ENCODE measurements at places on chromosomes 16 and 17.

DNA sequence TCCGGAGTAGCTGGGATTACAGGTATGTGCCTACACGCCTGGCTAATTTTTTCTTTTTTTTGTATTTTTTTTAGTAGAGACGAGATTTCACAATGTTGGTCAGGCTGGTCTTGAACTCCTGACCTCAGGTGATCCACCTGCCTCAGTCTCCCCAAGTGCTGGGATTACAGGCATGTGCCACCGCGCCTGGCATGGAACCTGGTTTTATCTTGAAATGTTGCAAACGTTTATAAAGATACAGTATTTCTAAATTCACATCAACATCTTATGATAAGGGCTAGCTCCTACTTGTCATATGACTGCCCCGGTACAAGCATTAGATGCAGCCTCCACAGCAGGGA lies 1.5 kb upstream of the IST1 start:
- DNase-seq: no peak

DNA sequence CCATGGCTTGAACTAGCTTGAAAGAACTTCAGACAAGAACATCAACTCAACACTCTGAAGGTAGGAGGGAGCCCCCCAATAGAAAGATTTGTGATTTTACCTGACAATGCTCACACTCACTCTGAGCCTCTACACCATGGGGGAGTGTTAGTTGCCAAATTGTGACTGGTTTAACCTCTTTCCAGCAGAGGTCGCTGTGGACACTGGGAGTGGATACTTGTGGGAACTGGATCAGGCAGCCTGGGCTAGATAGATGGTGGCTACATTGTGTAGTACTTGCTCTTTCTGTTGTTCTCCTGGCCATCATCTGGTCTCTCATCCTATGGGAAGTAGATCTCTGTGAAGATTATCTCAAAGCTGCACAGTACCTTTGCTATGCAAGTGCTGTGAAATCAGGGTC lies 2.9 kb downstream of the SMPD3 start:
- no peak for DNase-seq

DNA sequence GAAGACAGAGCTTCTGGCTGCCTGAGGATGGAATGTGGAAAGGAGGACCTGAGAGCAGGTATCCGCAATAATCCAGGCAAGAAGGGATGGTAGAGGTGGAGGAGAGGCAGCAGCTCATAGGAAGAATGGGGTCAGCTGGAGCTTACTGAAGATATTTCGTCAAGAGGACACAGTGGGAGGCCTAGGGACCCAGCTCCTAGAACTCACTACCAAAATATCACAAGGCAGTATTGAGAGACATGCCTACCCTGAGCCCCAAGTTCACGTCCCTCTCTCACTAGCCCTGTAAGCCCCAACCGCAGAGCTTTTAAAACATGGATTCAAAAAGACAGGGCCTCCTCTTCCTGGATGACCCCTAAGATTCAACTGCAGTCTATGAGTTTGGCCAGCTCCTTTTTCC lies 14.2 kb upstream of the CCL8 start:
- no peak for DNase-seq

- DNase-seq: no peak
Observed at GRCh38 chr16:89078172-89078571, 15.5 kb upstream of the ACSF3 start.

DNA sequence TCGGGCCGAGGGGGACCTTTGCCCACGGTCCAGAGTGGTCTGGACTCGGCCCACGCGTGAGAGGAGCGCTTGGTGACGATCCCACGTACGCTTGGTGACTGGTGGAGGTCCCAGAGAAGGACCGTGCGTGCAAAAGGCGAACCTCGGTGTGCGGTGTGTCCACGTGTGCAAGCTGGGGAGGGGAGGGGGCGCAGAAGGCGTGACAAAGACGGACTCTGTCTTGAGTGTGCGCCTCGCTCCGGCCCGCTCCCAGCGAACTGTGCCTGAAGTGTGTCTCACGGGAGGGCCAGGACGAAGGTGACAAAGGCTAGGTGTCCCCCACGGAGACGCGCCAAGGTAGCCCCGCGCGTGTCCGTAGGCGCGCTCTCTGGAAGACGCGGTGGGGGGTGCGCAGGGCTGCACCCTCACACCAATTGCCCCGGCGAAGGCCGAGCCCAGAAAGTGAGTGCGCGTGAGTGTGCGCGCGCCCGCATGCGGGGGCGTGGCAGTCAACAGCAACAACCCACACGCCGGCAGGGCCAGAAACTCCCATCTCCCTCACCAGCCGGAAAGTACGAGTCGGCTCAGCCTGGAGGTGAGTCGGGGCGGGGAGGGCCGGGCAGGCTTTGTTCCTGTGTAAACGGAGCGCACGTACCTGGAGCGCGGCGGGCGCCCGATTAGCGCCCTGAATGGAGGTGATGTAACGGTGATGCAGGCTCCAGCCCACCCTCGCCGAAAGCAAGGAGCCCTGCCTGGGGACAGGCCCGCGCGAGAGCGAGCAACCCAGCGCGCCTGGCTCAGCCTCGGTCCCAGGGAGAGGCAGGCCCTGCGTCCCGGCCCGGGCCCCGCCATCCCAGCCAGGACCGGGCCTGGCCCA lies at the start of gene GPRC5C:
TSS of gene GPRC5C (plus strand) at position 521 of the 856 bp plus-strand sequence. CDS start 7,689 bp downstream, outside the sequence.
- DNase-seq: peak; percentile 88

GRCh38 chr17:63479495-63480184 lies 2.8 kb downstream of the ACE start:
- no peak for DNase-seq

DNA sequence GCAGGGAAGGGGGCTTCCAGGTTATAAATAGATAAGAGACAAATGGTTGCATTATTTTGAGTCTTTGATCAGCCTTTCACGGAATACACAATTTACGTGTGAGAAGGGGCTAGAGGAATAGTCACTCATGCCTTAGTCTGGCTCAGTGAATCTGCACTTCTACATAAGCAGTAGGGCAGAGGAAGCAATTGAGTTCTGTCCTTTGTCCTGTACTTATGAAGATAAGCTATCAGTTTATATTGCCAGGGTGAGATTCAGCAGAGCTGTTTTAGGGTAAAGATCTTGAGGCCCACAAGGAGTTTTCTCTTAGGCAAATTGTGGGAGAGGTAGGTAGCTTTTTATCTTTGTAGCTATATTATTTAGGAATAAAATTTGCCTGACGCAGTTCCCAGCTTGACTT lies 33.3 kb downstream of the TOM1L1 start:
- no peak for DNase-seq

- DNase-seq: no peak
Observed at GRCh38 chr17:80497726-80498241, 21.4 kb upstream of the NPTX1 start.

DNA sequence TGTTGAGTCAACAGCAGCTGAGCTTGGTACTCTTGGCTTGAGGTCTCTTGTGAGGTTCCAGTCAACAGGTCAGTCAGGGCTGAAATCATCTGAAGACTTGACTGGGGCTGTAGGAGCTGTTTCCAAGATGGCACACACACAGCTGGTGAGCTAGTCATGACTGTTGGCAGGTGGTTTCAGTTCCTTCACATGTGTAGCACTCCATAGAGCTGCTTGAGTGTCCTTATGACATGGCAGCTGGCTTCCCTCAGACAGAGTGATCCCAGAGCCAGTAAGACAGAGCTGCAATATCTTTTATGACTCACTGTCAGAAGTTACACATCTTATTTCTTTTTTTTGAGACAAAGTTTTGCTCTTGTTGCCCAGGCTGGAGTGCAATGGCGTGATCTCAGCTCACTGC lies 19.5 kb upstream of the GAS7 start:
- DNase-seq: no peak

GRCh38 chr17:78384479-78385175 lies 6.2 kb downstream of the PGS1 start:
- no peak for DNase-seq

GRCh38 chr17:80349751-80350150 lies 65.2 kb upstream of the ENDOV start:
- DNase-seq: no peak

DNA sequence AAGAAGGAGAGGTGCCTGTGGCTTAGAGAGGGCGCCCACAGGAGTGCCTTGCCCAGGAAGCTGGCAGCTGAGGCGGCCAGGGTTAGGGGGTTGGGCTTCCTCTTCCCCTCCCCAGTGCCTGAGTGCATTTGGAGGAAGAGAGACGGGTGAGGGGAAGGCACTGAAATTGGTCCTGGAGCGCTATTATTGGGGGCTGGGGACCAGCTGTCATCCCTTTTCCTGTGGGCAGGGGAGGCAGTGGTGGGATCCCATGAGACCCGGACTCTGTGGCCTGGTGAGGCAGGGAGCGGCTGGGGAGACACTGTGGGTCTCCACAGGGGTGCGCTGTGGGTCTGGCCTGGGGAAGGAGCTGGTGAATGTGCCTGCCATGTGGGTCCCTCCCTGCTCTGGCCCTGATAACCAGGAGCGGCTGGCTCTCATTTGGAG lies 259.7 kb downstream of the SEC14L1 start:
- no peak for DNase-seq

DNA sequence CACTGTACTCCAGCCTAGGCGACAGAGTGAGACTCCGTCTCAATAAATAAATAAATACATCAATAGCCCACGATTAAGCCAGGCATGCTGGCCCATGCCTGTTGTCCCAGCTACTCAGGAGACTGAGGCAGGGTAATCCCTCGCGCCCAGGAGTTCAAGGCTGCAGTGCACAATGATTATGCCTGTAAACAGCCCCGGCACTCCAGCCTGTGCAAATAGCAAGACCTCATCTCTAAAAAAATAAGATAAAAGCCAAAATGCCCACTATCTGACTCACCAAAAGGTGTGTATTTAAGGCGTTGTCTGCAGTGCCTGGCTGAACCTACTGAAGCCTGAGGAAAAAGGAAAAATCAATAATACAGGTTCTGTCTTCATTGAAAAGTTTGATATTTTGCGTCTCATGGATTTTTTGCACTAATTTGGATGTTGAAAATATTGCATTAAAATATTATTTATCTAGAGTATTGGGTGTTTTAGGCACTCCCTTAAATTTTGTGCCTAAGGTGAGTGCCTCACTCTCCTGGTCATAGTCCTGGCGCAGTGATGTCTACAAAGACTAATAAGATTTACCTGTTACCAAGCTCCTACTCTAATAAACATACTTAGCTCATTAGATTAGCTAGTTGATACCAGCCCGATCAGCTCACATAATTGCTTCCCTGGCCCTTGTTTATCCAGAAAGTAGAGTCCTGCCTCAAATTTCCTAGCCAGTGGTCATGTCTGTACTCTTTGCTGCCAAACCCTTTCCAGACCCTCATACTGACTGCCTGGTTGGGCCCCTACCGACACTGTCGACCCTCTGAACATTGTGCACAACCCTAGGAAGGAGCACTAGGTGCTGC lies 24.7 kb upstream of the TOB1 start:
- no peak for DNase-seq

- DNase-seq: no peak
Observed at GRCh38 chr17:48577330-48577945, 712 bp downstream of the HOXB4 start.

DNA sequence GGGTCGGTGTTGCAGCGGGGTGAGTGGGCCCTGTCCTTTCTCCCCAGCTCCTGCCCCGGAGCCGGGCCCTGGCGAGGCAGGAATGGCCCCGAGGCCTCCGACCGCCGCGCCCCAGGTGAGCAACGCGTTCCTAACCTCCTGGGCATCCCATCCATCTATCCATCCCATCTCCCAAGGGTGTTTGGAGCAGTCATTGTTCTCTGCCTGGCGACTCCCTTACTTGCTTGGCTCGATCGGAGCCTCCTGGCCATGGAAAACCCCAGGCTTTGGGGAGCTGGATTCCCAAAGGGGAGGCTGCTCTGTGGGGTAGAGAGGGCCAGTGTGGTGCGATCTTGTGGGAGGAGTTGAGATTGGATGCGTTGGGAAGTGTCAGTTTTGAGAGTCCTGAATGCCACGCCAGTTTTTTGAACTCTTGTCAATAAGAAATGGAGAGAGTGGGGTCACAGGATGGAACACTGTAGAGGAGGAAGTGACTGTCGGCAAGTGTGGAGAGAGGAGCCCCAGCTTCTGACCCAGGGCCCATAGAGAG lies 684 bp downstream of the ZFP90 start:
- DNase-seq: peak; percentile 29

DNA sequence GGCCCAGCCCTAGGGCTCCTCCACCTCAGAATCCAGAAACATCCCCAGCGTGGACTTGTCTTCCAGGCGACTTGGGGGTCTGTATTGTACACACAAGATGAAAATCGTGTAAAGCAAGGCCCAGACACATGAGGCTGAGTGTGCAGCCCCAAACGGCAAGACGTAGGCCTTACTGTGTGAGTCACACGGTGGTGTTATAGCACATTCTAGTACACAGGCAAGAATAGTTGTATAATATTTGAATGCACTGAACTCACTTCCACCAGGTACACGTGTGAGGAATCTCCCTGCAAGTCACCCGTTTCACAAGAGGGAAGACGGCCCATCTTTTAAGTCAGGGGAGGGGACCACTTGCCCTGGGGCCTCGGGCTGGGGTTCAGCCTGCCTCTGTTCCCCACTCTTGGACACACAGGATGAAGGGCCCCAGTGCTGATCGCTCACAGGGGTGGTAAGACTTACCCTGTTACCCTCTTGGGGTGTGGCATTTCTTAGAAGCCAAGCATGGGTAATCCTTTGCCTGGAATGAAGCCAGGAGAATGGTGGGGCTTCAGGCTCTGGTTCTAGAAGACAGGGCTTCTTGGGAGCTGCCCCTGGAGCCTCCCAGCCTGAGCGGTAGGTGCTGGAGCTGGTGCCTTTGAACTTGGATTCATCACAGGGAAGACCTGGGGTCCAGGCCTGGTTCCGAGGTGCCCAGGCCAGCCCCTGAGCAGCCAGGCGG lies 71.3 kb downstream of the SREBF1 start:
- no peak for DNase-seq

DNA sequence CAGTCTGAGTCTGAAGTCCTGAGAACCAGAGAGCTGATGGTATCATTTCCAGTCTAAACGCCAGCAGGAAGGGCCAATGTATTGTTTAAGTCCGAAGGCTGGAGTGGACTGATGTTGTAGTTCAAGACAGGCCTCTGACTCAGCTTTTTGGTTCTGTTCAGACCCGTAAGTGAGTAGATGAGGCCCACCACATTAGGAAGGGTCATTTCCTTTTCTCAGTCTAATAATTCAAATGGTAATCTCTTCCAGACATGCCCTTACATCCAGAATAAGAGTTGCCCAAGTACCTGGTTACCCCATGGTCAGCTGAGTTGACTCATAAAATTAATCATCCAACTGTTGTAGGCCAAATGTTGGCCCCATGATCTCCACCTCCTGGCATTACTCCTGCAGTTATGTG lies 442.6 kb upstream of the HSBP1 start:
- no peak for DNase-seq

DNA sequence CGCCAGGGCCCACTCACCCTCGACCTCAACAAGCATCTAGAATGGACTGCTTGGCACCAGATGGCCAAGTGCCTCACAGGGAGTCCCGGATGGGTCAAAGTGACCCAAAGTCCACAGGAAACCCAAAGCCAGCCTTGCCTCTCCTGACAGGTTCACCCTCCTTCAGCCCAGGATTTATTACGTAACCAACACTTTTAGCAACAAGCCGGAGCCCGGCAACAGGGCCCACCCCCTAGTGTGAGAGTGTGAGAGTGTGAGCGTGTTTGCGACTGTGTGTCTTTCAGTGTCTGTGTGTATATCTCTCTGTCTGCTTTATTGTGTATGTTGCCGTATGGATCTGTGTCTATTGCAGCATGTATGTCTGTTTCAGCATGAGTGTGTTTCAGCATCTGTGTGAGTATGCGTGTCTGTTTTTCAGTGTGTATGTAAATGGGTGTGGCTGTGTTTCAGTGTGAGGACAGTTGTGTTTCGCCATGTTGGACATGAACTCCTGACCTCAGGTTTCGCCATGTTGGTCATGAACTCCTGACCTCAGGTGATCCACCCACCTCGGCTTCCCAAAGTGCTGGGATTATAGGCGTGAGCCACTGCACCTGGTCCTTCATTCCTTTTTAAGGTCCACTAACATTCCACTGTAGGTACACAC lies 13.7 kb upstream of the PEMT start:
- DNase-seq: no peak

GRCh38 chr17:29250666-29251065 lies 4.0 kb downstream of the CRYBA1 start:
- DNase-seq: no peak

Data from right lung (tissue), 10 donors.